ENCODE measurements at places on chromosomes 16 and 17. TPM values are rescaled to one million over a fixed set of nuclear protein-coding genes. Genes with fewer than 3 reads are reported as not detected.

DNA sequence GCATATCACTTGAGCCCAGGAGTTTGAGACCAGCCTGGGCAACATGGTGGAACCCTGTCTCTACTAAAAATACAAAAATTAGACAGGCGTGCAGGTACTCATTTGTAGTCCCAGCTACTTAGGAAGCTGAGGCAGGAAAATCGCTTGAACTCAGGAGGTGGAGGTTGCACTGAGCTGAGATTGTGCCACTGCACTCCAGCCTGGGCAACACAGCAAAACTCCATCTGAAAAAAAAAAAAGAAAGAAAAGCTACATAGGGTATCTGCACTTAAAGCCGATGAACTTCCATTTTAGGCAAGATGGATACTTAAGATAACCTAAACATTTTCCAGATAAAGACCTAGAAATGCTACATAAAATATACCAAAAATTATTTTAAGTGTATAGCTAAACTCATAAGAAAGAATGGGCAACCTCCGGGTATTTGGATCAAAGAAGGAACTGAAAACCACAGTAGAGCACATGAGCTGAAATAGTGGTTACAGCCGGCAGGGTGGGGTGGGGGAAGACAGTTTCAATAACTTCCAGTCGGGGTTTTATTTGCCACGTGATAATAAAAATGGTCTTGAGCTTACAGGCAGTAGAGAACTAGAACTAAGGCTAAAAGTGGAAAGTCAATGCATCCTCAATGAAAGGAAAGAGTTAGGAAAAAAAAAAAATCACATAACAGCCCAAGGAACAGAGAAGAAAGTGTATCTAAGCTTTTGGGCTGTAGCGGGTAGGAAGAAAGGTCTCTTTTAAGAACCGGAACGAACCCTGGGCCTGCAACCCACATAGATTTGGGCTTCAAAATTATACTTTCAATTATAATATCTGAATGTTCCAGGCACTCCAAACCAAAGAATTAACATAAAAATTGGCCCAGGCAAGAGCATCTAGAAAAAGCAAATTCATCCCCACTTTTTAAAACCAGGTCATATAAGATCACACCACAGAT is 53.1 kb downstream of the CFDP1 start:
- H3K4me3 ChIP-seq, result no peak overlapping the region
- H3K4me1 ChIP-seq, result peaks cover 50% of the 10 kb centered on the region
- no peaks in the 10 kb centered on the region for H3K36me3 ChIP-seq
- H3K27ac ChIP-seq, result peak overlapping the region; percentile 27
- DNase-seq, result peak; percentile 68

- no peak overlapping the region for H3K4me3 ChIP-seq
- no peak overlapping the region for H3K27ac ChIP-seq
- no peaks in the 10 kb centered on the region for H3K36me3 ChIP-seq
- no peak for DNase-seq
- H3K27me3 ChIP-seq, result no peaks in the 10 kb centered on the region
Measured at GRCh38 chr16:55291847-55292246, 32.2 kb upstream of the IRX6 start.

- H3K4me1 ChIP-seq, result no peaks in the 10 kb centered on the region
- no peaks in the 10 kb centered on the region for H3K27me3 ChIP-seq
- no peak overlapping the region for H3K4me3 ChIP-seq
- H3K27ac ChIP-seq, result no peak overlapping the region
Measured at GRCh38 chr17:81252326-81252986, 13.3 kb downstream of the NDUFAF8 start.

GRCh38 chr17:39107973-39108372 is 43.5 kb downstream of the PLXDC1 start:
- H3K27me3 ChIP-seq, result no peaks in the 10 kb centered on the region
- DNase-seq, result no peak
- H3K4me1 ChIP-seq, result no peaks in the 10 kb centered on the region
- H3K36me3 ChIP-seq, result no peaks in the 10 kb centered on the region

TBC1D3H gene
- not detected for total RNA-seq

DNA sequence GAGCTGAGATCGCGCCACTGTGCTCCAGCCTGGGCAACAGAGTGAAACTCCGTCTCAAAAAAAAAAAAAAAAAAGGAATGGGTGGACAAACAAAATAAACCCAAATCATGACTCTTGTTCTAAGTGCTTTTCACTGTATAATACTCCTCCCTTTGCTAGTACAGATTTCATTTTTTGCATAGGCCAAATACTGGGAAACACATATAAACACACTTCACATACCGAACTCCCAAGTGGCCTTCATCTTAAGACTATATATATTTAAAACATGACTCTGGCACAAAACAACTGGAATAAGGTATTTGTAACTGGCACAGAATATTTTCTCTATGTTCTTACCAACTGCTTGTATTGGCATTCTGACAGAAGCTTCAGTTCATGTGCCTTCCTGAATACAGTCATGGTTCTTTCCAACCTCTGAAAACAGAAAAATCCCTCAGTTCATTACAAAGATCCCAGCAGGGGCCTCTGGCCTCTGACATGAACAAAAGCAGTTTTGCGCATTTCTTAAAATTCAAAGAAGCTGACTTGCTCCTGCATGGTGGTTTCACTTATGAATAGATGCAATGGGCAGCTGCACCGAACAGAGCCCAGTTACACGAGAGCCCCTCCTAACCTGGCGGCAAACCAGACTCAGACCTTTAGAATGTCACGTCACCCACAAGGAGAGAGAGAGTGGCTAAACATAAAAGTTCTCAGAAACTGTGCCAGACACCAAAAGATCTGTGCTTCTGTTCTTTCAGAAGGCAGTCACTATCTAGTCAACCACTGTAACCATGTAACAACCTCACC is 19.1 kb upstream of the COPRS start:
- H3K27me3 ChIP-seq, result no peaks in the 10 kb centered on the region
- H3K4me1 ChIP-seq, result no peaks in the 10 kb centered on the region
- H3K27ac ChIP-seq, result no peak overlapping the region
- H3K4me3 ChIP-seq, result no peak overlapping the region
